Gastrocnemius medialis (tissue), 4 donors: ENCODE measurements at places on chromosomes 3 and 15.

DNA sequence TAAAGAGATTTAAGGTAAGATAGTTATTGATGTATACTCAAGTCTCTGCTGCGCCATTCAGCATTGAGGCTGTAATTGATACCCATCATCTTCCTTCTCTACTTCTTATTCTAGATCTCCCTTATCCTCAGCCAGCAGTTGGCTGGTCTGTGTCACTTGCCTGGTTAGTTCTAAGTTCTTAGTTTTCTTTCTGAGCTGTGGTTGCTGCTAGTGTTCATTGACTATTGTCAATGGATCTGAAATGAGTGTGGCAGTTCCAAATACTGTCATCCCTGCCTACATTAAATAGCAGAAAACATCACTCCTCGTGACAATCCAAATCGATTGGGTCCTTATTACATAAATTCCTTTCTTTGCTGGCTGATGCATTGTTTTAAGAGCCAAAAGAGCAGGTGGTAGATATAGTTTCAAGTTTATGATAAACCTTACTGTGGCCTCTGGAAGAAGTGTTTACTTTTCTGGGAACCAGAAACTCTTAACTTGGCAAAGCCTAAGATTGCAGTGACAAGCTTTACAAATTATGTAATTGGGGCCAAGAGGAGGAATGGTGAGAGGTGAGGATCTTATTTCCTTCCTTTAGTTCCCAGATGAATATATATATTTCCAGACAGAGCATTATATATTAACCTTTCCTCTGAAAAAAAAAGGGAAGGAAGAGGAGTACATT is 168.0 kb downstream of the GMNC start:
- DNase-seq, result no peak

DNA sequence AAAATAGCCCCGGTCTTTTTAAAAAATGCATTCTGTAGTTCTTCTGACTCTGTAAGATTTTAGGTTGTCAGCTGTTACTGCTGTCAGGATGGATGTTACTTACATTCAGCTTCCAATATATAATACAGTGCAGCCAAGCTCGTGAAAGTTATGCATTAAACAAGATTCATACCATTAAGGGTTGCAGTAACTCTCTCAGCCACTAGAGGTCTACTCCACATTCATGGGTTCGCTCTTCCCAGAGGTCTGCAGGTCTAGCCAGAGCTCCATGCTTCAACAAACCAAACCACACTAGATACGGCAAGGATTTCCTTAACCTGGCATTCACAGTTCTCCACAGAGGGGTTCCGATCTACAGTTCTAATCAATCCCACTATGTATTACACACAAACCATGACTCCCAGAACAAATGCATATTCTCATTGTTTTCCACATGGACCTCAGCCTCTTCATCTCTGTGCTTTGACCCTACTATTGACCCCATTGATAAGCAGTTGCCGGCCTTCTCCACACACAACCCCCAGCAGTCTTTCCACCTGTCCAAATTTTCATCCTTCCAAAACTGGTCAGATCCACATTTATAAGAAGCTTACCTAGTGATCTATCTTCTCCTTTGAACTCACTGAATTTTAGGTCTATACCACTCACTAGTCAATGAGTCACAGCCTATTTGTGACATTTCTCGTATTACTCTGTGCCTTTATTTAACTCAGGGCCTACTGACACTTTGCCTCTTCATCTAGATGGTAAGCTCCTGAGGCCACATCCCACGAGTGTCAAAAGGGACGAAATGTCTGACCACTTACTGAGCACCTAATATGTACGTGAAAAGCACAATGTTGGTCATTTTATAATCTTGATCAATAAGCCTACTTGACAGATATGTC is 33.7 kb downstream of the RORA start:
- DNase-seq, result no peak

GRCh38 chr3:140467104-140467577 is 210.7 kb upstream of the TRIM42 start:
- DNase-seq, result no peak

- DNase-seq, result peak; percentile 94
These were observed 49.1 kb upstream of the LIMD1 start for GRCh38 chr3:45545476-45545875.

DNA sequence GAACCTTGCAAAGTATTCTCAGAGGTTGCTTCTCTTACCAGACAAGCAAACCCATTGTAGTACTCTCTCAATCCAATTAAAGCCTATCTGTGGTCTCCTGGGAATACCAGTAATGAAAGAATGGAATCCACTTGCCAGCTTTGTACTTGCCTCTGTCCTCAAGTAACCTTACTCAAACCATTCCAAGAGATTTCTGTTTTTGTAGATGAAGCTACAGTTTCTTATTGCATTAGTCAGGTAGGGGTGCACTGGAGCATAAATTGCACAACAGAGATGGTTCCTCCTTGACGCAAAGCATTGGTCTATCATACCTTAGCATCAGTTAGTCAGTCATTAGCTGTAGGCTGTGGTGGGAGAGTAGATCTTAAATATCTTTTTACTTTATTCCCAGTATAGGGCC is 52.9 kb downstream of the BTLA start:
- no peak for DNase-seq

- DNase-seq, result peak; percentile 87
These were observed 421 bp downstream of the BMF start for GRCh38 chr15:40108061-40108854.

GRCh38 chr3:171284308-171285075 is 175.7 kb downstream of the TNIK start:
- DNase-seq, result peak; percentile 80

DNA sequence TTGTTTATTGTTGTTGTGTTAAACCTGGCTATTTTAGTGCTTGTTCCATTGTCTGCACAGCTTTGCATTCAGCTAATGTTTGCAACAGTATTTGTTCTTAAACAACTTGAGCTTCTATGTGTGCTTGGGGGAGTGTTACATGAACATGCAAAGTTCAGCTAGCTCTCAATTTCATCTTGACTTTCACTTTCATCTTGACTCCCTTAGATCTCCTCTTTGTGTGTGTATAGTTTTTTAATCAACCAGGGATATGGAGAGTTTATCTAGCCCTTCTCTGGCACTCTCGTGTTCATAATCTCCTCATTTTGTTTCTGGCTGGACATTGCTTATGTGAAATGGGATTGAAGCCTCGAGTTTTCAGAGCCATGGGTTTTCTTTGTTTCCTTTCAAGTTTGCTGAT is 212.4 kb upstream of the ZBTB20 start:
- DNase-seq, result no peak

GRCh38 chr3:20160230-20160629 is 25.8 kb downstream of the SGO1 start:
- DNase-seq, result no peak

GRCh38 chr15:82739086-82739485 is 29.4 kb upstream of the AP3B2 start:
- no peak for DNase-seq

- no peak for DNase-seq
These were observed 30.6 kb downstream of the MB21D2 start for GRCh38 chr3:192887047-192887446.

- no peak for DNase-seq
These were observed 36.4 kb upstream of the MYZAP start for GRCh38 chr15:57555270-57555669.

DNA sequence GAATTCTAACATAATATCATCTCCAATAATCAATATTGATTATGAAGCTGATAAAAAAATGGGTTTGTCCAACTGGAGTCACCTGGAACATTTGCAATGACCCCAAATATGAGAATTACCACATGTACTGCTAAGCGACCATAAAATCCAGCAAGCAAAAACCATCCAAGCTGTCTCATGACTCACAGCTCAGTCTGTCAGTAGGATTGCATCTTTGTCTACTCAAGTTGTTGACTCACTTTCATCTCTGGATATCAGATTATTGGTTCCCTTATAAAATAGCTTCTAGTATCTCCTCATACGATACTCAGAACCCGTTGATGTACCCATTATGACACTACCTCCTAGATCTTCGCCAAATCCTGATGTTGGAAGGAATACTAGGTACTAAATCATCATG is 209.8 kb upstream of the ATP11B start:
- no peak for DNase-seq

DNA sequence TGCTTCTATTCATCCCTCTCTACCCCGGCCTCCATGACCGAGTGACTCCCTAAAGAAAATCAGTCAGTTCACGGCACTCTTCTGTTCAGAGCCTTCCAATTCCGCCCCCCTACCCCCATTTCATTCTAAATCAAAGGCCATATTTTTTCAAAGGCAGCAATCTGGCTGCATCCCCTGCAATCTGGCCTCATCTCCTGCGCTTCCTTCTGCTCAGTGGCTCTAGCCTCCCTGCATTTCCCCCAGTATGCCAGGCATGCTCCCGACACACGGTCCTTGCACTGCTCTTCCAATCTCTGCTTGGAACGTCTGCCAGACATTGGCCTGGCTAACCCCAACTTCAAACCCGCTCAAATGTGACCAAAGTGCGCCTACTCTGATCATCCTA is 67.7 kb downstream of the EXOG start:
- DNase-seq, result no peak

GRCh38 chr3:117788061-117788460 is 1078.5 kb downstream of the TUSC7 start:
- DNase-seq, result no peak

DNA sequence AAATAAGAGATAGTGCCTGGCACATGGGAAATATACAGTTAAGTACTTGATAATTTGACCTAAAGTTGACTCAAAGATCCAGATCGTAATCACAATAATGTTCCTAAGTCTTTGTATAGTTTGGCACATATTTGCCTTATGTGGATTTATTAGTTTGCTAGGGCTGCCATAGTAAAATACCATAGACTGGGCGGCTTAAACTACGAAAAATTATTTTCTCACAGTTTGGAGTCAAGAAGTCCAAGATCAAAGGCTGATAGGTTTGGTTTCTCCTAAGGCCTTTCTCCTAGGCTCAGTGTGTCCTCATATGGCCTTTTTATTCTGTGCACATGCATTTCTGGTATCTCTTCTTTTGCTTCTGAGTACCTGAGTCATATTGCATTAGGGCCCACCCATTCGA is 453.7 kb downstream of the NAALADL2 start:
- DNase-seq, result no peak

DNA sequence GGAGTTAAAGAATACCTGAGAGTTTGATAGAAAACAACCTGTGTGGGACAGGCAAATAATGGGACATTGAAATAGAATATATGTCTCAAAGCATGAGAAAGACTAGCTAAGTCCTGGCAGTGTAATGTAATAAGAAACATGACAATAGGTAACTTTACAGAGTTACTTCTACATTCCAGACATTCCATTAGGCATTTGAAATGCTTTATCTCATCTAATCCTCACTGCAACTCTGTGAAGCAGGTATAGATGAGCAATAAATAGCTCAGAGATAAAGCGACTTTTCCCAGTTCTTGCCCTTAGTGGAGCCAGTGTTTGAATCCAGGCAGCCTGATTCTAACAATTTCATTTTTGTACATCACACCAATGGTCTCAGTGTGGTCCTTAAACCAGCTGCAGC is 76.8 kb downstream of the CPNE4 start:
- DNase-seq, result no peak

GRCh38 chr3:58874248-58874741 is 175.5 kb downstream of the CFAP20DC start:
- no peak for DNase-seq

- peak; percentile 35 for DNase-seq
These were observed 6.4 kb upstream of the ANKDD1A start for GRCh38 chr15:64905119-64905831.

GRCh38 chr15:92665100-92665555 is 9.6 kb upstream of the FAM174B start:
- no peak for DNase-seq

GRCh38 chr15:65334586-65335231 is 30.2 kb downstream of the RNU5B-1 start:
- DNase-seq, result no peak

GRCh38 chr15:38129531-38130204 is 123.0 kb upstream of the SPRED1 start:
- DNase-seq, result peak; percentile 68

DNA sequence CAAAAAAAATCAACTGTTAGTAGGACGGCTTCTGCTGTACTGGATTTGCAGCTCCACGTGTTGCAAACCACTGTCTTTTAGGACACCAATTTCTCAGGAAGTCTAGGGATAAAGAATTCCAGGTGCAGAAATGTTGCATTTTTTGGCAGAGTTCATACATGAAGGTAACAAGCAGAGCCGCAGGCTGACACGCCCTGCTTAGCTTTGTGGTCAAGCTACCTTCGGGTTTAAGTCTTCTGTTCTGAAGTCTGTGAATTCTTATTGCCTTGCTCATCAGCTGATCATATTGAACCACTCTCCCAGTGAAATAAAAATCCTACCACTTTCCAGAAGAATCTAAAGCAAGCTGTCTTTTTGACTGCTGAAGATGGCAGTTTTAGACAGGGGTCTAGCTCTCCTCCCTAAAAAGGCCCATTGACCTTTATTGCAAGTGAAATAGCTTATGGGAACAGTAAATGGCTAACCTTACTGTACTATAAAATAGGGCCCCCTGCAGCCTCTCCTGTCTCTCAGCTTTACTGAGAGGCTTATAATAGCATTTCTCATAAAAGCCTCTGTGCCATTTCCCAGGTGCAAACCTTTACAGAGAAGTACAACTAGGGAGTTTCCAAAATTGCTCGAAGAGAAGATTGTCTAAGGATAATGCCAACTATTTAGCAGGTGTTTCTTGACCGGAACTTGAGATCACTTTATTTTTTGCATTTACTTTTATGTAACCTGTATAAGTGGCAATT is 262.2 kb upstream of the IL12A start:
- no peak for DNase-seq

- DNase-seq, result no peak
These were observed 500.6 kb downstream of the PYDC2 start for GRCh38 chr3:191961529-191961928.

DNA sequence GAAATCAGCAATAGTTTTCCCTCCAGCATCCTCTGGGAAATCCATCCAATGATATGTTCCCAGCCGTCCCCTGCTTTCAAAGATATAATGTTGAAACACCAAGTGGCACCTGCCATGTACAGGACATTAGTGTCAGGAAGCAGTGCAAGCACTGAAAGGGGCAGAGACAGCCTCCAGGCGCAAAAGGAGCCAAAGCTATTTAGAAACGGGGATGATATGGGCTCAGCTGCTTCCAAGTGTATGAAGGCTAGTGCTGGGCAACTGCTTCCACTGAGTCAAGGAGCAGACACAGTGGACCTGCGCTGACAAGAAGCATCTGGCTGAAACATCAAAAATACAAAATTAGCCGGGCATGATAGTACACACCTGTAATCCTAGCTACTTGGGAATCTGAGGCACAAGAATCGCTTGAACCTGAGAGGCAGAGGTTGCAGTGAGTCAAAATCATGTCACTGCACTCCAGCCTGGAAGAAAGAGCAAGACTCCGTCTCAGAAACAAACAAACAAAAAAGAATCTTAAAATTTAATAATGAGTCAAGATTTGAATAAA is 119.7 kb downstream of the AQP9 start:
- peak; percentile 60 for DNase-seq

- DNase-seq, result no peak
These were observed 48.9 kb upstream of the CFAP161 start for GRCh38 chr15:81085213-81085612.

- DNase-seq, result no peak
These were observed 5.2 kb downstream of the MAGI1 start for GRCh38 chr3:66033241-66034138.

- no peak for DNase-seq
These were observed 2.5 kb upstream of the MST1R start for GRCh38 chr3:49906073-49906743.

- no peak for DNase-seq
These were observed 143.7 kb upstream of the ZNF385D start for GRCh38 chr3:21894459-21895340.
